ENCODE measurements at places on chromosomes 13 and 19.

GRCh38 chr19:31543456-31543855, 194.2 kb upstream of the TSHZ3 start:
- DNase-seq, result no peak

GRCh38 chr19:46775642-46776258, 12.6 kb downstream of the SLC1A5 start:
- DNase-seq, result no peak

DNA sequence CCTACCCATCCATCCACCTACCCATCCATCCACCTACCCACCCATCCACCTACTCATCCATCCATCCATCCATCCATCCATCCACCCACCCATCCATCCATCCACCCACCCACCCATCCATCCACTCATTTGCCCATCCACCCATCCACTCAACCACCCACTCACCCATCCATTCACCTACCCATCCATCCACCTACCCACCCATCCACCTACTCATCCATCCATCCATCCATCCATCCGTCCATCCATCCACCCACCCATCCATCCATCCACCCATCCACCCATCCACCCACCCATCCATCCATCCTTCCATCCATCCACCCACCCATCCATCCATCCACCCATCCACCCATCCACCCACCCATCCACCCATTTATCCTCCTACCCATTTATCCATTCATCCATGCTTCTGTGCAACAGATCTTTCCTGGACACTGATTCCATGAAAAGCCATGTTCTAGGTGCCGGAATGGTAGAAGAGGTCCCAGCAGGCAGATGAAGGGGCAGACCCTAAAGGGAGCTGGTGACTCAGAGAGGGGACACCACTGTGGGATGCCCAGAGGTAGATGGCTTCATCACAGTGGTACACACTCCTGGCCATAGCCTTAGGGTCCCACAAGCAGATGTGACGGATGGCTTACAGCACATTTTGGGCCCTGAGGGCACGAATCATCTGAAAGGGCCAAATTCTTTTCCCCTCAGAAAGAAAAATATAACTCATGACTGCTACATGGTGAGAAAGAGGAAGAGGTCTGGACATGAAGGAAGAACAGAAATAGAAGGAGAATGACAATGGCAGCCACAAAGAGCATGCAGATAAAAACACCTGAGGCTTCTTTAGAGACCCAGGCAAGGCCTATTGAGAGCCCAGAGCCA, 76.0 kb downstream of the KCTD15 start:
- DNase-seq, result no peak

GRCh38 chr13:95713651-95714050, 36.7 kb downstream of the DNAJC3 start:
- no peak for DNase-seq

DNA sequence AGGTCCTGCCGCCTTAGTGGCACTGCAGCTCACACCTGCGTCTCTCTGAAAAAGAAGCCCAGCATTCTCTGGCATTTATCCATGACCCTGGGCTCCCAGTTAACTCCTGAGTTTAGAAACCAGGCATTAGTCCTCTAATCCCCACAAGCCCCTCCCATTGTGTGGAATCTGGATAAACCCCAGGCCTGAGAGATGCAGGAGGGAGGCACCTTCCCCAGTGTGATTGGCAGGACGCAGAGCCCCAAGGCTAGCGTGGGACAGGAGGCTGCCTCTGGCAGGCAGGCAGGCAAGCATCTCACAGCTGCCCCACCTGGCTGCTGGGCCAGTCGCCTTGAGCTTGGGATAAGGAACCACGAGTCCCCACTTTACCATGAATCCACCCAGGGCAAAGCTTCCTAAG, 11.0 kb upstream of the SERPINE3 start:
- no peak for DNase-seq

- DNase-seq, result no peak
Measured at GRCh38 chr13:59568306-59568705, 595.4 kb downstream of the DIAPH3 start.

DNA sequence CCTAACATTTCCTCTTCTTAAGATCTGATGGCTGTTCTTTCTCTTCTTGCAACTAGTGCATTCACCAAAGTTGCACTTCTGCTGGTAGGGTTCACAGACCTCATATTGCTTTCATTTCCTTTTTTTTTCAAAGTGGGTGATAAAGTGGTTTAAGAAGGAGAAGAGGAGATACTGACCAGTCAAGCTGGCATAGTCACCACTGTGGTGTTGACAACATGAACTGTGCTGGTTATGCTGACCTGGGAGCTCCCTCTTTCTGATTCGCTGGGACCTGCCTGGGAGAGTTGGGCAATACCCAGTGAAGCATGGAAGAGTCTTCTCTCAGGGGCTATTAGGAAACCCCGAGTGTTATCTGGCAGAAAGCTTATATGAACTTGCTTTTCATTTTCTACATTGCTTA, 222.9 kb downstream of the SLITRK5 start:
- no peak for DNase-seq

- no peak for DNase-seq
Measured at GRCh38 chr13:28751175-28751960, 32.6 kb upstream of the SLC46A3 start.

DNA sequence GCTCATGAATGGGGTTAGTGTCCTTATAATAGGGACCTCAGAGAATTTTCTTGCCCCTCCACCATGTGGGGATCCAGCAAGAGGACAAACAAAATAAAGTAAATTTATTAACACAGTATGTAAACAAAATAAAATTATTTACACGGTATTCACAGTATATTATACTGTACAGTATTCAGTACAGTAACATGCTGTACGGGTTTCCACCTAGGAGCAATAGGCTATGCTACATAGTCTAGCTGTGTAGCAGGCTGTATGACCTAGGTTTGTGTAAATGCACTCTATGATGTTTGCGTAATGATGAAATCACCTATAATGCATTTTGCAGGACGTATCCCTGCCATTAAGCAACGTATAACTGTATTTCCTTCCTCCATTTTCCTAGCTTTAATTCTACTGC, 11.8 kb upstream of the DIAPH3 start:
- no peak for DNase-seq

Measured in activated naive CD8-positive, alpha-beta T cell treated with anti-CD3 and anti-CD28 coated beads, Interleukin-2, amount 10 ng/mL, durations not matched to agents 7 days and 5 days (primary cell).